Activated naive CD4-positive, alpha-beta T cell treated with anti-CD3 and anti-CD28 coated beads for 36 hours (primary cell): ENCODE measurements at places on chromosomes 4 and X.

DNA sequence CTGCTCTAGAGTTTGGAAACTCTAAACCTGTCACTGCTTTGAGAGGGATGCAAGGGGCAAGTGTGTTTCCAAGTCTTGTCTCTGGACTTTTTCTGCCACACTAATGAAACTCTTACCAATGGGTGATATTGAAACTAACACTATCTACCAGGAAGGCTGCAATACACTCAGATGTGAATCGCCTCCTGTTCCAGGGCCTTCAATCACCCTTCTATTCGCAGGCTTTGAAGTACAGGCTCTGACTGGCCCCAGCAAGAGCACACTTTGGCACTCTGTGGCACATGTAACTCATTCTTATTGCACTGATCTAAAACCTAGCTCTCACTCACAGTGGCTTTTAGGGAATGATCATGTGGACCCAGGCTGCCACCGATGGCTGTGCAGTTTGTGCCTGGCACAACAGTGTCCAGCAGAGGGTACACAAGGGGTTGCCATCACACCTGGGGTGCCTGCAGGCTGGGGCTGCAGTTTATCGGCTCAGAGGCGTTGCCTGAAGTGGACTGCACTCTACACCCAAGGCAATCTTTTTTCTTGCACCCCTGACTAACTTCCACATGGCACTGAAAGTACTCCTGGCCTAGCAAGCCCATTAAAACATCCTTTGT lies 210.8 kb downstream of the MGST2 start:
- DNase-seq, result peak; percentile 16

DNA sequence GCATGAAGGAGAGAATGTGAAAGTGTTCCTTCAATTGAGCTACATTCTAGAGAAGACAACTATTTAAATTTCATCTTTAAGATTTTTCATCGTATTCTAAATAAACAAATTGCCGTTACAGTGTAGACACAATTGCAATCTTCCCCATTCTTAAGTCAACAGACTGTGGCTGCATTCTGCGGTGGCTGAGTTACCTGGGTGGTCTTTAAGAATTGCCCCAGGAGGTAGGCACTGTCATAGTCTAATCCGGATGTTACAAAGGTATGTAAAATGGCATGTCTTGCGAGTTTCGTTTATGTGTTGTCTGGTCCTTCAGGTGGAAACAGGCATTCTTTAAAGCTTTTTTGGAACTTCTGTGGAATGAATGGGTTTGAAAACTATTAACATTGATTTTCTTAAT lies 586.1 kb upstream of the PITX2 start:
- DNase-seq, result no peak

GRCh38 chr4:158793021-158793420 lies 24.2 kb downstream of the FNIP2 start:
- DNase-seq, result no peak

DNA sequence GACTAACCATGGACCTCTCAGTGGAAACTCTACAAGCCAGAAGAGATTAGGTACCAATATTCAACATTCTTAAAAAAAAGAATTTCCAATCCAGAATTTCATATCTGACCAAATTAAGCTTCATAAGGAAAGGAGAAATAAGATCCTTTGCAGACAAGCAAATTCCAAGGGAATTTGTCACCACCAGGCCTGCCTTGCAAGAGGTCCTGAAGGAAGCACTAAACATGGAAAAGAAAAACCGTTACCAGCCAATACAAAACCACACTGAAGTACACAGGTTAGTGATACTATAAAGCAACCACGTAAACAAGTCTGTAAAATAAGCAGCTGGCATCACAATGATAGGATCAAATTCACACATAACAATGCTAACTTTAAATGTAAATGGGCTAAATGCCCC lies 156.6 kb downstream of the FAM13A start:
- no peak for DNase-seq

DNA sequence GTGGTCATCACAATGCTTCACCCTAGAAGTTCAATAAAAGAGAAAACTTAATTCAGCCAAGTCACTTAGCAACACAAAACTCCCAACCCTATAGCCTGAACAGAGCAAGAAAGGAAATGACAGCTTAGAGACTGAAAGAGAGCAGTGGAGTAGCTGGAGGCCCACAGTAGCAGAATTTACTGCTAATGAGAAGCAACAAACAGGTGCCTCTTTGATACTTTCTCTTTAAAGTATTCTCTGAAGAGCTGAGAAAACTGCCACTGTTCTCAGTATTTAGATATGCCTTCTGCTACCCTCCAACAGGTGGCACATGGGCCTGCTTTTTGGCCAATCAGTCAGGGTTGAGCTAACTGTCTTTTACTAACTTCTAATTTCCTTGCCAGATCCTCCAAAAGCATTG lies 240.0 kb downstream of the GPC3 start:
- DNase-seq, result peak; percentile 37

DNA sequence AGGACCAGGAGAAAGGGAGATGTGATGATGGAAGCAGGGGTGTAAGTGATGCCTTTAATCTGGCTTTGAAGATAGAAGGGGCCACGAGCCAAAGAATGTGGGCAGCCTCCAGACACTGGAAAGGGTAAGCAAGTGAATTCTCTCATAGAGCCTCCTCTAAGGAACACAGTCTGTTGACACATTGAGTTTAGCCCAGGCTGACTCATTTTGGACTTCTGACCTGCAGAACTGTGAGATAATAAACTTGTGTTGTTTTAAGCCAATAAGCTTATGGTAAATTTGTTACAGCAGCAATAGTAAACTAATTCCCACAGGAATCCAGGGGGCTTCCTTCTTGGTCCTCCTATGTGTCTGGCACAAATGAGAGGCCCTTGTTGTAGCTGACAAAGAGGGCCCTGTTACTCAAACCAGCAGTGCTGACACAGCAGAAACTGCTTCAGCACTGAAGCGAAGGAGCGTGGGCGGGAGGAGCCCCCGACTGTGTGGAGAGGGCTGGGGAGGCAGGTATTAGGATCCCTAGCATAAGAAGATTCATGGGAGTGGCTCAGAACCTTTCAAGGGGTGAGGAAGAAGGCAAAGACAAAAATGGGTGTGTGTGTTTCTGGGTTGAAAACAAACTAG lies 268.7 kb downstream of the NR3C2 start:
- DNase-seq, result no peak

- DNase-seq, result no peak
Observed at GRCh38 chr4:77110730-77111129, 34.9 kb upstream of the CCNI start.

GRCh38 chrX:113759422-113759821 lies 824.5 kb upstream of the HTR2C start:
- DNase-seq, result no peak

- DNase-seq, result no peak
Observed at GRCh38 chr4:112099701-112100297, 45.5 kb upstream of the FAM241A start.

DNA sequence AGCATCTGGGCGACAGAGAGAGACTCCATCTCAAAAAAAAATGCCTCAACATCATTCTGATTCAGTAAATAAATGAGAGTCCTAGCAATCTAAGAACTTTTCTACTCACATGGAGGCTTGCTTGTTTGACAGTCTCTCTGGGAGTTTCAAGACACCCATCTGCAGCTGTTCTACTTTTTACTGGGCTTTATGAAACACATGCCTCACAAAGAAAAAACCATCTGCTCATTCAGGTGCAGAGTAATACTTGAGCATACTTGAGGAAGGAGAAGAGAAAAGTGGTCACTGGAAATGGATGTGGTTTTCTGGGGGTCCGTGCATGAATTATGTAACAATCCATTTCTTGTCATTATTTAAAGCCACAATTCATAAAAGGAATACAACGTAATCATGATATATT lies 87.1 kb upstream of the DDX53 start:
- no peak for DNase-seq

DNA sequence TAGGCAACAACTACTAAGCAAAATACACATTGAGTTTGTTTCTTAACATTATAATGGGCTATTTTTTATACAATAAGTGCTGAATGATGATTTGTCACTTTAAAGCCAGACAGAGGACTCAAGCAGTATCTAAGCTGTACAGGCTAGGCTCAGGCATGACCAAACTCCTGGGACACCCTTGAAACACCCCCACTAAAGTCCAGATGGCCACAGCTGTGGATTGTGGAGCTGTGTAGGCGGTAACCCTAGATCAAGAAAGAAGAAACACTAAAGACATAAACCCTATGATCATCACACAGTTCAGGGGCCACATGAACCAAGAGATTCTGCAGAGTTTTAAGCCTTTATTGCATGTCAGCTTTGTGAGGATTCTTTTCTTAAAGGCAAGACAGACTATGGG lies 25.1 kb downstream of the TAB3 start:
- no peak for DNase-seq

GRCh38 chrX:153649178-153649914 lies 2.3 kb downstream of the DUSP9 start:
- peak; percentile 49 for DNase-seq

GRCh38 chr4:95091272-95091671 lies 333.5 kb downstream of the BMPR1B start:
- DNase-seq, result no peak

DNA sequence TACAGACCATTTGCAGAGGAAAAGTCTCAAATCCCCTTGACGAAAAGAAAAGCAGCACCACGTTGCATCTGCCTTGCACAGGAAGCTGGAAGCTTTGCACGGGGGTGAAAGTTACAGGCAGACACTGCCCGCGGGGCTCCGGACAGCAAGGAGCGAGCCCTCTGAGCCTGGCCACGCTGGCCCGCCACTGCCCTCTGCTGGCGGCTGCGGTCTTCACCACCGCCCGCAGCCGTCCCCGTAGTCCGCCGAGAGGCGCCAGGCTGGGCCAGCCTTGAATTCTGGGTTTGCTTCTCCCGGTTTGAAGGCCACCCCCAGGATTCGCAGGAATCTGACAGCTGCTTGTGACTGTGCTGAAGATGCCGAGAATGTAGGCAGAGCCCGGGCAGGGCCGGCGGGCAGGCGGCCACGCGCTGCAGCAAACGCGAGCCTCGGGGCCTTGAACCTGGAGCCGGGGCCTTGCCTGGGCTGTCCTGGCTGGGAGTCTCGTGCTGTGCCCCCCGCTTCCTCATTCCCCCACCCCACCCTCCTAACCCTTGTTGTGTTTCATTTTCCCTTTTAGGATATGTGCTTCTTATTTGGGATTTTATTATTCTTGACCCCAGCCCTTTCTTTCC lies 49.2 kb downstream of the ENPP6 start:
- DNase-seq, result peak; percentile 65
